ENCODE measurements at places on chromosomes 5 and 9.

- no peak for DNase-seq
Measured at GRCh38 chr5:171650597-171650996, 135.0 kb upstream of the SMIM23 start.

GRCh38 chr5:154773326-154773725, 18.1 kb downstream of the LARP1 start:
- no peak for DNase-seq

GRCh38 chr5:41735213-41735612, 135.0 kb downstream of the OXCT1 start:
- no peak for DNase-seq

GRCh38 chr5:170120576-170120975, 14.9 kb downstream of the FOXI1 start:
- DNase-seq = no peak

DNA sequence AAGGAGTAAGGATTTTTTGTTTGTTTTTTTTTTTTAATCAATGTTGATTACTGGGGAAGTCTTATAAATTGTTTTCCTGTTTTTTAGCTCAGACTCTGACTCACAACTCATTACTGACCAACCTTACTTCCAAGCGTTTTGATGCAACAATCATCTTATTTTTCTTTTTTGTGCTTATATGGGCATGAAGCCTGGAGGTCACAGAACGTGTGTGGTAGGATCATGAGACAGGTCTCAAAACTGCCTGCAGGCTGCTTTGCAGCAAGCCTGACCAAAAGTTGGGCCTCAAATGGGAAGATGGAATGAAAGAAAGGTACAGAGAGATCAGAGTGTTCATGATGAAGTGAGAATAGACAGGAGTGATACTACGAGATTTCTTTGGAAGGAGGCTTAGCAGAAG, 38.5 kb downstream of the SNCAIP start:
- DNase-seq = no peak

DNA sequence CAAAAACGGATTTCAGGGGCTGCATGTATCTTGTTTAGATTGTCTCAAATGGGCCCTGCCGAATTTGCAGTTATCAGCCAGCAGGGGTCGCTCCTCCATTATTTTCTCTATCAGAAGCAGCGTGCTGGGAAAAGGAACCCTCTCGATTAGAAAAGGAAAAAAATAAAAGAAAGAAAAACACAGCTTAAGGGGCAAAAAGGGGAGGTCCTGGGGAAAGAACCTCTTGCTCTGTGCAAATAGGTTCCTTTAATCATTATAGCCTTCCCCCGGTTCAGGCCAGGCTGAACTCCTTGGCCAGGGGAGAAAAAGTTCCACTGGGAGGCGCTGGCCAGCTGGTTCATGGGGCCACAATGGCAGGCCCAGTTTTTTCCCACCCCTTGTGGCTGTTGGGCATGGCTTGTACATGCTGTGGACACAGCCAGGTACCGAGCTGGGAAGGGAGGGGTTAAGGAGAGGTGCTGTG, 25.0 kb upstream of the CAPSL start:
- DNase-seq = no peak

DNA sequence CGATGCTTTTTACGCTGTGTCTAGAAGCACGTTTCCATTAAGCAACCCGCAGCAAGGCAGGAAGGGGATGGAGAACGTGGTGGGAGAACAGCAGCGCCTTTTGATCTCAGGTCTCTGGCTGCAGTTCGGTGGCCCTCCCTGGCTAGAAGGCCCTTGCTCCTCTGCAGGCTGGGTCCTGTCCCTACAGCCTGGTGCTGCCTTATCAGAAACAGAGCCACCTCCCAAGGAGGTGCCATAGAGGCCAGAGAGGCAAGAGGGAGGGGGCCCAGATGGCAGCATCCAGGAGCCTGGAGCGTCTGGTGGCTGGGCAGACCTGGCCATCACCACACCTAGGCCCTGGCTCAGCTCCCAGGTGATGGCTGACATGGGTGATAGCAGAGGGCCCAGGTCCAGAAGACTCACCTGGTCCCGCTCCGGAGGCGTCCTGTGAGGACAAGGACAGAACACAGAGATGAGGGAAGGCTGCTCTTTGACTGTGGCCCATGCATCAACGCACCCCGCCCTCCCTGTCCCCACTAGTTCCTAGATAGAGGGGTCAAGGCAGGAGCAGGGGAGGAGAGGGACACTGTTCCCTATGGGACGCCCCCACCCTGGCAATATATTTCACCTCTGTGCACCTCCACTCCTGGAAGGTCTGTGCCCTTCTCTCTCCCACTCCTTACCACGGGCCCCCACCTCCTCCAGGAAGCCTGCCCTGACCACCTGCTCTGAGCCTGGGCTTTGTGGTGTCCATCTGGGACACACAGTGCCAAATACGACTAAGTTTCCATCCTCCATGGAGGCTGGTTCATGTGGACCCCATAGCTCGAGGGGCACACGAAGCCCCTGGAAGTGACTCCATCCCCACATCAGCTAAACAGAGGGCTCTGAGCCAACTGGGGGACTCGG, 41.6 kb upstream of the SARDH start:
- no peak for DNase-seq
